ENCODE measurements at places on chromosomes 1 and 21.

GRCh38 chr1:64535938-64536835, 66.3 kb downstream of the CACHD1 start:
- DNase-seq = no peak

- no peak for DNase-seq
Measured at GRCh38 chr1:6958407-6959030, 173.3 kb downstream of the CAMTA1 start.

GRCh38 chr1:111412839-111413238, 14.7 kb downstream of the OVGP1 start:
- no peak for DNase-seq

DNA sequence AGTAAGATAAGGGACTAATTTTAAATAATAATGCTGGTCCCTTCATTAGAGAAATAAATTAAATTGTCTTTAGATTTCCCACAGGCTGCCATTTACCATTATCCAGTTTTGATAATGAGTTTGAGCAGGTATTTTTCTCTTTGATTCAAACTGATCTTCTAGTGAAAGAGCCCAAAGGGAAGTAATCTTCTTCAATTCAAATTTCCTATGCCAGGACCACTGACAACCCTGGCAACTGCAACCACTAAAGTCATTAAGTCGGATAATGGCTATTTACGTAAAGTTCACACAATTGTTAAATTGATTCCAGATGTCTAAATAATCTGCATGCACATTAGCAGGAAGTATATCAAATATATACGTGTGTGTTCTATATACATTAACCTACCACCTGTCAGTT, 399.3 kb downstream of the PTPRC start:
- no peak for DNase-seq

GRCh38 chr1:45455162-45455561, 35.8 kb downstream of the TESK2 start:
- DNase-seq = no peak
